HCT116 (cell line): ENCODE measurements at places on chromosomes 3 and 15. TPM values are rescaled to one million over a fixed set of nuclear protein-coding genes. Genes with fewer than 3 reads are reported as not detected.

Gene EPB42
- total RNA-seq = not detected

- no peak overlapping the region for H3K27ac ChIP-seq
- DNase-seq = no peak
- peaks cover 17% of the 10 kb centered on the region for H3K36me3 ChIP-seq
- no peaks in the 10 kb centered on the region for H3K27me3 ChIP-seq
Measured at GRCh38 chr15:75420698-75421097, 30.8 kb downstream of the SIN3A start.

DNA sequence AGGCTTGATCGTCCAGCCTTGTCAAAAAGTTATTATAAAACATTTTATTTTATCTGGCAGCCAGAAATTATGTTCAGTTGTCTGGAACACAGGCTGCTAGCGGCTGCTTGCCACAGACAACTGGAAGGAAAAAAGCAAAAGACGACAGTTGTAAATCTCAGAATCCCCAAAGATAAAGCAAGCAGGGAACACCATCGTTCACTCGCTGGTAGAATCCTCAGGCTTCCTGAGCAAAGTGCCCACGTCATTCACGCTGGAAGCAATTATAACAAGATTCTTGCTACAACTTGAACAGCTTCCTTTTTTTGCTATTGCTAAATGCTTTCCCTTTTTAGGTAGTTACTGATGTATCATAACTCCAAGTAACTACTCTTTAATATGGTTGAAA, 33.6 kb downstream of the ADAMTS17 start:
- H3K36me3 ChIP-seq = no peaks in the 10 kb centered on the region
- no peaks in the 10 kb centered on the region for H3K4me1 ChIP-seq
- no peaks in the 10 kb centered on the region for H3K27me3 ChIP-seq
- no peak for DNase-seq

DNA sequence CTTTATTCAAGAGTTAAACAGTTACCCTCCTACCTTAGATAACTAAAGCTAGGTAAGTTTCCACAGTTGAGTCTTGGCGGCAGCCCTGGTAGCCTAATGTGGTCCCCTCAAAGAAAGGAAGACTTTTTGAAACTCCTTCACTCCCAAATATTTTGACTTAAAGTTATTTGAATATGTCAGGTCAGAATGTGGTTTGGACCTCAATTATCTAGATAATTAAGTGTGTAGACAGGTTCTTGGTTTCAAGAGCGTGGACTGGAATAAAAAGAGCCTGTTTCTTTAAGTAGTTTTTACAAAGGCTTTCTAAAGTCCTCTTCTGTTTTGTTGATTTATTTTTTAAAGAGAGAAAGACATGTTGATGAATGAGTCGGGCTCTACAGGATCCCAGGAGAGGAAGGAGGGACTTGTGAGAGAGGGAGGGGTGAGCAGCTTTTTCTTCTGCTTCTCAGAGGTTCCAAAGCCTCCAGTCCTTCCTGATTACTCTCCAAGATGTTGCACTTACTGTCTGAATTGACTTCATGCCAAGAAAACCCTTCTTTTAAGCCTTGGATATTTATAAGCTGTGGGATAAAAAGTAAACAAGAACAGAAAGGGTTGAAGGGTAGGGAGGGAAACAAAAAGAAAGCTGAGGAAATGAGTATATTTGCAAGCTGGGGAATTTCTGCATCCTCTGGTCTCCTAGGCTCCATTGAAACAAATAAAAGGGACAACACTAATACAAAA, 457.4 kb downstream of the IGSF11 start:
- no peak overlapping the region for H3K4me3 ChIP-seq
- no peaks in the 10 kb centered on the region for H3K27me3 ChIP-seq
- H3K36me3 ChIP-seq = no peaks in the 10 kb centered on the region

DNA sequence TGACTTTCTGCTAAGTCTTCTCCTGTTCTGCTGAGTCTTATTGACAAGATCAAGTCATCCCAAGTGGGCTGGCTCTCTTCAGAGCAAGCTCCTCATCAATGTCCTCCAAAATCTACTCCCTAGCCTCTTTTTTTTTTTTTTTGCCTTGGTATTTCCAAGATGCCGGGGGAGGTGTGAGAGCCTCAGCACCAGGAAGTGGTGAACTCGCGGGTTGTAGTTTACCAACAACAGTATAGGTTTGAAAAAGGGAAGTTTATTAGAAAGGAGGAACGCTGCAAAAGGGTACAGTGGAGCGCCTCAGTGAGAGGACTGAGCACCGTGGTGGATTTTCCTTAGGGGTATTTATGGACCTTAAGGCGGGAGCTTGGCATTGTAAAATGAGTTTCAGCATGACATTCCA, 94.3 kb upstream of the SGO1 start:
- H3K27me3 ChIP-seq = no peaks in the 10 kb centered on the region
- no peak overlapping the region for H3K4me3 ChIP-seq
- no peaks in the 10 kb centered on the region for H3K4me1 ChIP-seq
- H3K27ac ChIP-seq = no peak overlapping the region

DNA sequence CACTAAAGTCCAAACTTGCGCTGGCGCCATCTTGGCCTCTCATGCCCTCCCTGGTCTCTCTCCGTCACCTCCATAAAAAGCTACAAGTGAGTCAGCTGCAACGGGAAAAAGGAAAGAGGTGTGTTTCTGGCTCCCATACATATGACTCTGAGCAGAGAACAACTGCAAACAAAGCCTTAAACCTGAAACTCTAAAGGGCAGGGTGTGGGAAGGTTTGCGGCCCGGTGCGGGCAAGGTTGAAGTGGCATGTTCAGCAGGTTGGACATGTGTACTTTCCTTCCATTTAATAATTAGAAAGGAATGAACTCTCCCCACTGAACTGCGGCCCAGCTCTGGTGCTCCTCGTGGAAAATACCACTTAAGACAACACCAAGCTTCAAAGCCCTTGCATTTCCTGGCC, 59.0 kb upstream of the PPARG start:
- H3K36me3 ChIP-seq = no peaks in the 10 kb centered on the region
- H3K4me1 ChIP-seq = no peaks in the 10 kb centered on the region
- H3K27ac ChIP-seq = no peak overlapping the region
- no peaks in the 10 kb centered on the region for H3K27me3 ChIP-seq

DNA sequence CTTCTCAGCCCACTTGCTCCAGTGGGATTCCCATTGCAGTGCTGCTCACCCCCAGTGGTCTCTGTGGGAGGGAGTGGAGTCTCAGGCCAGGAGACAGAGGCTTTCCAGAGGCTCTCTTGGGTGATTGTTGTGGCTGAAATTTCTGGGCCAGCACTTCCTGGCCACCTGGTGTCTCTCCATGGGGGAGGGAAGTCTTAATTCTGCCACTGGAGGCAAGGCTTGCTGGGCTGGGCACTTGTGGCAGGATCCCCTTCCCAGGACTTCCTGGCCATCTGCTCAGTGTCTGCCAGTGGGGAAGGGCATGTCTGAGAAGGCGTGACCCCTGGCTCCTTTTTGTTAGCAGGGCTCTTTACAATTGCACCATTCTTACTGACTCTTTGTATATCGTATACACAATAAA, 351.8 kb downstream of the GABRB3 start:
- no peaks in the 10 kb centered on the region for H3K36me3 ChIP-seq
- H3K4me3 ChIP-seq = no peak overlapping the region
- no peak overlapping the region for H3K27ac ChIP-seq
- H3K27me3 ChIP-seq = no peaks in the 10 kb centered on the region

GRCh38 chr3:190892395-190892902, 30.0 kb upstream of the GMNC start:
- H3K4me3 ChIP-seq = no peak overlapping the region
- H3K4me1 ChIP-seq = no peaks in the 10 kb centered on the region
- no peaks in the 10 kb centered on the region for H3K36me3 ChIP-seq
- no peak for DNase-seq
- no peaks in the 10 kb centered on the region for H3K27me3 ChIP-seq

DNA sequence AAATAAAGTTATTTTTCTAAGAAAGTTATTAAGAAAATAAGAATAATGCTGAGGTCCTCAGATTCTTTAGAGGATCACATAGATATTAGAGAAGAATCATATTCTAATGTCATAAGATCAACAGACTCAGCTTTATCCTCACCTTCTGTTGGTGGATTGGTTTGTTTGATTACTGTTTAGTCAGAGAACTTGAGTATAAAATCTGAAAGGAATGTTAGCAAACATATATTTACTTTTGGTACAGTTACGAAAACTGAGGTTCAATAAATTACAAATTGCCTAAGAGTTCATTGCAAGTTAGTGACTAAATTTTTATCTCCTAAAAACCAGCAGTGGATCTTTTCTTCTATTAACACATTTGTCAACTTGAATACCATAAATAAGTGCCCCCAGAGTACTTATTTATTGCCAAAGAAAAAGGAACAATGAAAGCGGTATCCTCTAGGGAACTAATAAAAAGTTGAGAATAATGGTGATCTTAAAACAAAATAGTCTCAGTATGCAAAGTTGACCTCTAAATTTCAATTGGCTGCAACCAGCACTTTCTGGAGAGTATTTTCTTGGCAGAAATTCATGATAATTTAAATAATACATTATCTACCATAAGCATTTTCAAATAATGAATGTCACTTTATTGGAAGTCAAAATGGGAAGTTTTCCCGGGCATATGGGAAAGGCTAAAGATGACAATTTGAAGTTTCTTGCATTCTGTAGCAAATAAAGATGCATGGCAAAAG, 296.8 kb downstream of the OTOL1 start:
- no peaks in the 10 kb centered on the region for H3K27me3 ChIP-seq
- H3K4me3 ChIP-seq = no peak overlapping the region
- no peak for DNase-seq
- H3K36me3 ChIP-seq = no peaks in the 10 kb centered on the region

Gene POLR2H
- total RNA-seq = 156 TPM

DNA sequence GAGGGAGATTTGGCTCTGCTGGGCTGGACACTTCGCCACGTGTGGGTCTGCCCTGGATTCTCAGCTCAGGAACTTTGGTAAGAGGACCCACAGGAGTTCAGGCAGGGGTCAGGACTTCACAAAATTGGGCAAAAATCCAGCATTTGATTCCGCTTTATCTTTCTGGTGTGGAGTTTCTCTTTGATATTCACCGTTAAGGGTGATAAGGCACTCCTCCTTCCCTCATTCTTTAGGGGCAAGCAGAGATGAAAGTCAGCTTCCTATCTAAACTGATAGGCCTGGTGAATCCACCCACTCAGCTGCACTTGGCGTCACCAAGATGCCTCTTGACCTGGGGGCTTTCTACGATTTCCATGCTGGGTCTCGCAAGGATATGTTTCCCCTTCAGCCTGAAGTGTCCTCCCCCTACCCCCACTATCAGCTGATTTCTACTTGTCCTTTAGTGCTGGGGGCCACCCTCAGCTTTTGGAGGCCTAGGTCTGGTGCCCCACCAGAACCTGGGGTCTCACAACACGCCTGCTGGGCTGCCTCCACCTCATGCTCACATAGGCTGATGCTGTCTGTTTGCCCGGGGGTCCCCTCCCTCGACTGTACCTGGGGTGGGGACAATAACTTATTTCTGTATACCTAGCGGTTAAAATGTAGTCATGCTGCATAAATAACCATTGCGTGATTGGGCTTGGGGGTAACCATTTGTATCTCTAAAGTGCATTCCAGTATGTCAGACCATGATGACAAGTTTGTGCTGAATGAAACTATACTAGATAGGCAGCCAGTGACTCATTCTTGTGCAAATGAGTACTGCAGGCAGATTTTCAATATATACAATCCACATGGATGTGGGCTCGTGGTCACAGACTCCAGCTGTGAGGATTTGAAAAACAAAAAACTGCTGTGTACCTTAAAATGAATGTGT, 248.3 kb downstream of the ADAMTS17 start:
- no peak overlapping the region for H3K4me3 ChIP-seq
- H3K27me3 ChIP-seq = no peaks in the 10 kb centered on the region
- H3K4me1 ChIP-seq = no peaks in the 10 kb centered on the region
- DNase-seq = no peak
- H3K36me3 ChIP-seq = no peaks in the 10 kb centered on the region
